Uterine smooth muscle cell (primary cell): ENCODE measurements at places on chromosomes 1 and 21. TPM values are rescaled to one million over a fixed set of nuclear protein-coding genes. Genes with fewer than 3 reads are reported as not detected.

The DCST2 gene
- total RNA-seq: 0.11 TPM in 1 of 2 replicates, not detected in the other

The DISP1 gene
- 4.2 and 5.0 TPM in 2 replicates for total RNA-seq

The TNFRSF8 gene
- 0.37 and 0.89 TPM in 2 replicates for total RNA-seq

The ATP5PB gene
- 269 and 361 TPM in 2 replicates for total RNA-seq

The AK4 gene
- 24.2 and 24.6 TPM in 2 replicates for total RNA-seq

The FCRL2 gene
- total RNA-seq: not detected in 2 replicates

The ATG4C gene
- 9.8 and 11.5 TPM in 2 replicates for total RNA-seq

The GPR25 gene
- not detected in 2 replicates for total RNA-seq

The SLAMF8 gene
- 0.11 TPM in 1 of 2 replicates, not detected in the other for total RNA-seq

The IVL gene
- 0.37 and 1.7 TPM in 2 replicates for total RNA-seq

The TACSTD2 gene
- 0.11 and 0.12 TPM in 2 replicates for total RNA-seq

The SAMD13 gene
- 0.25 and 0.77 TPM in 2 replicates for total RNA-seq

The CD1E gene
- total RNA-seq: not detected in 2 replicates

The LGR6 gene
- total RNA-seq: not detected in 2 replicates

The CFAP74 gene
- not detected in 2 replicates for total RNA-seq

The CD101 gene
- under 0.01 TPM in 2 replicates for total RNA-seq

The GSTM5 gene
- 1.00 and 1.5 TPM in 2 replicates for total RNA-seq

The NPR1 gene
- 1.1 and 4.1 TPM in 2 replicates for total RNA-seq

The ZNF124 gene
- 29.0 and 38.5 TPM in 2 replicates for total RNA-seq

The SPRR1A gene
- not detected in 2 replicates for total RNA-seq

The TFF3 gene
- total RNA-seq: not detected in 2 replicates

The RXRG gene
- not detected in 2 replicates for total RNA-seq

The VWA5B1 gene
- total RNA-seq: not detected in 2 replicates

The INAVA gene
- total RNA-seq: not detected in 2 replicates

The TRIM45 gene
- total RNA-seq: 5.4 and 6.3 TPM in 2 replicates

The OR2W3 gene
- not detected in 2 replicates for total RNA-seq

The AGO3 gene
- 14.1 and 20.2 TPM in 2 replicates for total RNA-seq

The RNPEP gene
- 59.1 and 62.7 TPM in 2 replicates for total RNA-seq

The RHEX gene
- total RNA-seq: not detected in 2 replicates

The KLHDC8A gene
- not detected in 2 replicates for total RNA-seq

The PATJ gene
- total RNA-seq: 9.0 and 14.0 TPM in 2 replicates

The FGR gene
- not detected in 2 replicates for total RNA-seq

The ELF3 gene
- total RNA-seq: under 0.01 TPM in 2 replicates

The ZNF648 gene
- not detected in 2 replicates for total RNA-seq

The VASH2 gene
- total RNA-seq: 0.11 and 0.37 TPM in 2 replicates

The CLDN19 gene
- not detected in 2 replicates for total RNA-seq
